ENCODE measurements at places on chromosomes 11 and 22. TPM values are rescaled to one million over a fixed set of nuclear protein-coding genes. Genes with fewer than 3 reads are reported as not detected.

Gene MPPED1
- total RNA-seq: not detected

Gene PRAME
- total RNA-seq: not detected

Gene CABP4
- total RNA-seq: not detected

Gene PLEKHB1
- 0.36 TPM for total RNA-seq

Gene NAV2
- total RNA-seq: 4.5 TPM

Gene TRIM44
- total RNA-seq: 104 TPM

Gene SLC16A8
- total RNA-seq: not detected

DNA sequence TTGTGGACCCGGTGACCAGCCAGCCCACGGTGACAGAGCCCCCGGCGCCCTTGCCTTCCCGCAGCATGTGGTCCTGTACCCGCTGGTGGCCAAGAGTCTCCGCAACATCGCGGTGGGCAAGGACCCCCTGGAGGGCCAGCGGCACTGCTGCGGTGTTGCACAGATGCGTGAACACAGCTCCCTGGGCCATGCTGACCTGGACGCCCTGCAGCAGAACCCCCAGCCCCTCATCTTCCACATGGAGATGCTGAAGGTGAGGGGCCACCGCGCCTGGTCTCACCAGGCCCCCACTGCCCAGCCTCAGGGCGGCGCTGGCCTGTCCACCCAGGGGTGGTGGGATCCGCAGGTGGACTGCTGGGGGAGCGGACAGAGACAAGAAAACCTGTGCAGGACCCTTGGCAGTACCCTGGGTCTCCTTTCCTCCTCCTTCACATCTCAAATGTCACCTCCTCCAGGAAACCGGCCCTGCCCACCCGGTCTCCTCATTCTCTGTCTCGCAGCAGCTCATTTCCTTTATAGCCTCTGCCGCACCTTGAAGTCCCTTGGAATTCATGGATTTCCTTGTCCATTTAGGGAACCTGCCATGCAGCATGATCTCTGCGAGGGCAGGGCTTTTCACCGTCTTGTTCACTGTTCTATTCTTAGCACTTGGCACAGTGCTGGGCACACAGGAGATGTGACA, 6.5 kb downstream of the AIP start:
- no peaks in the 10 kb centered on the region for H3K4me1 ChIP-seq
- no peak for DNase-seq
- H3K36me3 ChIP-seq: peaks cover 46% of the 10 kb centered on the region
- H3K4me3 ChIP-seq: no peak overlapping the region
- H3K27me3 ChIP-seq: no peaks in the 10 kb centered on the region

GRCh38 chr11:12079726-12080556, 30.4 kb upstream of the MICAL2 start:
- H3K4me3 ChIP-seq: no peak overlapping the region
- H3K27ac ChIP-seq: peak overlapping the region; percentile 89
- no peaks in the 10 kb centered on the region for H3K36me3 ChIP-seq
- DNase-seq: peak; percentile 99
- peaks cover 23% of the 10 kb centered on the region for H3K4me1 ChIP-seq
- no peaks in the 10 kb centered on the region for H3K27me3 ChIP-seq

GRCh38 chr11:100397401-100397800, 289.7 kb upstream of the ARHGAP42 start:
- no peak overlapping the region for H3K27ac ChIP-seq
- no peaks in the 10 kb centered on the region for H3K27me3 ChIP-seq
- no peak overlapping the region for H3K4me3 ChIP-seq
- H3K36me3 ChIP-seq: no peaks in the 10 kb centered on the region
- no peak for DNase-seq

- no peaks in the 10 kb centered on the region for H3K36me3 ChIP-seq
- no peaks in the 10 kb centered on the region for H3K27me3 ChIP-seq
- no peak overlapping the region for H3K4me3 ChIP-seq
- H3K4me1 ChIP-seq: no peaks in the 10 kb centered on the region
- H3K27ac ChIP-seq: no peak overlapping the region
Observed at GRCh38 chr11:113162592-113162962, 151.8 kb upstream of the TTC12 start.

GRCh38 chr22:20658433-20659222, 115.3 kb upstream of the SERPIND1 start:
- H3K4me1 ChIP-seq: peaks cover under 1% of the 10 kb centered on the region
- H3K27ac ChIP-seq: no peak overlapping the region
- H3K4me3 ChIP-seq: no peak overlapping the region

- no peaks in the 10 kb centered on the region for H3K36me3 ChIP-seq
- H3K27me3 ChIP-seq: peaks cover 47% of the 10 kb centered on the region
- H3K27ac ChIP-seq: no peak overlapping the region
- no peak for DNase-seq
Observed at GRCh38 chr22:18997306-18997924, 61.3 kb upstream of the PRODH start.

DNA sequence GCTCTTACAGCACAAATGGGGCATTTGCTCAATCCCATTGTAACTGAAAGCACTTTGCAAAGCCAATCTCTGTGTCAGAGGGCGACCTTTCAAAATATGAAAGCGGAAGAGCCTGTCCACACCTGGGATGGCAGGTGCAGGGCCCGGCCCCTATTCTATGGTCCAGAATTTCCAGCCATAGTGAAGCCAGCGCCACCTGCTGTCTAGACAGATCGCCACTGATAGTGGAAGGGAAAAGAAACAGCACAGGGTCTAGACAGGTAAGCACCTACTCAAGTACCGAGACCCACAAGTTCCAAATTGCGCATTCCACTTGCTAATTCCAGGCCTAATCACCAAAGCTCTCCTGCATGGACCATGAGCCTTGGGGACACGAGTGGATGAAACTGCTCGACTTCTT, 141.4 kb downstream of the NTM start:
- no peaks in the 10 kb centered on the region for H3K4me1 ChIP-seq
- no peaks in the 10 kb centered on the region for H3K36me3 ChIP-seq
- no peak overlapping the region for H3K4me3 ChIP-seq
- no peak for DNase-seq
- H3K27me3 ChIP-seq: no peaks in the 10 kb centered on the region
- H3K27ac ChIP-seq: no peak overlapping the region

GRCh38 chr22:38611559-38611958, 41.6 kb upstream of the DMC1 start:
- H3K4me1 ChIP-seq: peaks cover 2% of the 10 kb centered on the region
- H3K27me3 ChIP-seq: no peaks in the 10 kb centered on the region
- H3K4me3 ChIP-seq: no peak overlapping the region
- no peak for DNase-seq
- H3K27ac ChIP-seq: no peak overlapping the region

DNA sequence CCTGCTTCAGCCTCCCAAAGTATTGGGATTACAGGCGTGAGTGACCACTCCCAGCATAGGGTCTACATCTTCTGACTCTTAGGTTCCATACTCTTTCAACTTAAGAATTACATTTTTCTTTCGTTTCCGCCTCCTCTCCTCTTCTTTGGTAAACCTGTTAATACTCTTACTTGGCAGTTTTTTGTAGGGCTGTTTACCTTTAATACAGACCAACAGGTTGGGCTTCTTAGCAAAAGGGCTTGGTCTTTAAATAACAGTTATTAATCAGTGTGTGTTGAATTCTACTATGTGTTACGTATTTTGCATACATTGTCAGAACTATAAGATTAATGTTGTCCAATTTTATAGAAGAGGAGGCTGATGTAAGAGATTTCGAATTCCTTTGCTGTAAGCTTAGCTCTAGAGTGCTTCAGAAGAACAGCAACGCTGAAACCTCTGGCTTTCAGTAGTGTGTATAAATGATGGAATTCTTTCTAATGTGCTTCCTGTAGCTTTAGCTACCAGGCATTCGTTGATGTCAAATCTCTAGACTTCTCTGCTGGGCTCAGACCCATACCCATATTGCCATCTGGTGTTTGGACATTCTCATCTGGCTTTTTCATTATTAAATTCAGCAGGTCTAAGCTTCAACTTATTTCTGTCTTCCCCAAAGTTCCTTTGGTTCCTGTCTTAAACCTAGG, 3.1 kb downstream of the FDX1 start:
- peaks cover 11% of the 10 kb centered on the region for H3K4me1 ChIP-seq
- no peaks in the 10 kb centered on the region for H3K27me3 ChIP-seq
- DNase-seq: peak; percentile 60
- H3K36me3 ChIP-seq: peaks cover 1% of the 10 kb centered on the region

GRCh38 chr22:48301421-48301820, 1526.3 kb downstream of the BRD1 start:
- H3K36me3 ChIP-seq: no peaks in the 10 kb centered on the region
- H3K27ac ChIP-seq: no peak overlapping the region
- H3K4me3 ChIP-seq: no peak overlapping the region
- H3K4me1 ChIP-seq: no peaks in the 10 kb centered on the region
- no peak for DNase-seq

DNA sequence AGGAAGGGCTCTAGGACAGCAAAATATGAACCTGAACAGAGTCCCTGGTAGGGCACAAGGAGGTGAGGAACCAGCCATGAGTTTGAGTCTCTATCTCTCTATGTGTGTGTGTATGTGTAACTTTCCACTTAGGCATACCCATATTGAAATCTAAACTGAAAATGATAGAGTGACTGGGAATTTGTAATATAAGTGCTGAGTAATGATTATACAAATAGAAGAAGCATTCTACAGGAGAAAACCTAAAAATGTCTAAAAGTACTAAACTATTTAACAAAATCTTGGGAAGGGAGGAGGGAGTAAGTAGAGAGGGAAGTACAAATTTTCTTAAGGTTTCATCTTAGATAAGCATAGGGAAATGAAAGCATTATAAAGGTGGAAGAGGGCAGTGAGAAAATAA, 97.1 kb upstream of the ZC3H12C start:
- H3K4me1 ChIP-seq: peaks cover 3% of the 10 kb centered on the region
- H3K27me3 ChIP-seq: 0 out of 2 replicates have a peak, but pooled peaks cover 1% of the 10 kb centered on the region
- H3K36me3 ChIP-seq: no peaks in the 10 kb centered on the region

GRCh38 chr11:63603180-63603518, 11.1 kb downstream of the PLAAT3 start:
- H3K4me3 ChIP-seq: no peak overlapping the region
- H3K4me1 ChIP-seq: peaks cover 8% of the 10 kb centered on the region
- H3K27me3 ChIP-seq: no peaks in the 10 kb centered on the region
- no peaks in the 10 kb centered on the region for H3K36me3 ChIP-seq

- H3K4me3 ChIP-seq: no peak overlapping the region
- no peak overlapping the region for H3K27ac ChIP-seq
- peaks cover 2% of the 10 kb centered on the region for H3K27me3 ChIP-seq
Observed at GRCh38 chr11:94521684-94522083, 9.4 kb downstream of the C11orf97 start.

- H3K36me3 ChIP-seq: no peaks in the 10 kb centered on the region
- no peak for DNase-seq
- no peak overlapping the region for H3K27ac ChIP-seq
- peaks cover 4% of the 10 kb centered on the region for H3K27me3 ChIP-seq
- no peak overlapping the region for H3K4me3 ChIP-seq
Observed at GRCh38 chr11:113947994-113948393, 26.9 kb upstream of the HTR3A start.
